Left hindlimb (tissue), 1 donor: ENCODE measurements at places on chromosomes 12 and 14.

GRCh38 chr14:35438910-35439713, 34.6 kb upstream of the NFKBIA start:
- no peak for DNase-seq

GRCh38 chr12:117533687-117534086, 172.3 kb upstream of the NOS1 start:
- no peak for DNase-seq

GRCh38 chr14:22268875-22269274, 320.1 kb downstream of the DAD1 start:
- DNase-seq: no peak

GRCh38 chr12:29041621-29042020, 107.5 kb upstream of the FAR2 start:
- no peak for DNase-seq

DNA sequence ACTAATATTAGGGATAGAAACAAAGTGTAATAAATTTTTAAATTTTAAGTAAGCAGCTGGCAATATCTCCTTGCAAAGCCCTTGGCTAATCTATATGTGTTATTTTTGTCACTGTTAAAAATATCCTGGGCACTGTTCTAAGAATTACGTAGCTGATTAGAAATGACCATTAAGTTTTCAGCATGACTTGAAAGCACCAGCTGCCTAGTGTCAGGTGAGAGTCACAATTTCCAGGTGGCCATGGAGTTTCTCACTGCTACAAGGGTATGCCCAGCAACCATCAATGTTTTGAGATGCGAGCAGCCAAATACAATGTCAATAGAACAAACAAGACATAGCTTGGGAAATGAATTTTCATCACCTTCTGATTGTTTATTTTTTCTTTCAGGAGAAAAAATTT, 23.3 kb upstream of the GYS2 start:
- DNase-seq: no peak
